ENCODE measurements at places on chromosomes 4 and X.

GRCh38 chrX:8647176-8647575, 84.8 kb downstream of the ANOS1 start:
- DNase-seq: no peak

- no peak for DNase-seq
Measured at GRCh38 chr4:158159718-158160094, 13.1 kb downstream of the GASK1B start.

DNA sequence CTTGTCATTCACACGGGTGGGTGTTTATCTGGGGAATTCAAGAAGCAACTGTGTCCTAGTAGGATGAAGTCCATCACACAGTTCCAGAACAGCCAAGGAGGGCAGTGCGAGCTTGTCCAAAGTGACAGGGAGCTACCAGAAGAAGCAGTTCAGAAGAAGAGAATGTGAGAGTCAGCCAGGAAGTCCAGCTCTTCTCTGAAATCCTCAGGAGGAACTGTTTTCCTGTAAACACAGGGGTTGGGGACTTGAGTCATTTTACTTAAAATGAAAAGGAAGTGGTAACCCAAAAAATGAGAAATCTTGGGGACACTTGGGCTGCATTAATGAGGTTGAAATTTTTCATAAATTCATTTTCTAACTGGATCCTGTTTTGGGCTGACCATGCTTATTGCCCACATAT, 8.2 kb upstream of the TLR10 start:
- no peak for DNase-seq

DNA sequence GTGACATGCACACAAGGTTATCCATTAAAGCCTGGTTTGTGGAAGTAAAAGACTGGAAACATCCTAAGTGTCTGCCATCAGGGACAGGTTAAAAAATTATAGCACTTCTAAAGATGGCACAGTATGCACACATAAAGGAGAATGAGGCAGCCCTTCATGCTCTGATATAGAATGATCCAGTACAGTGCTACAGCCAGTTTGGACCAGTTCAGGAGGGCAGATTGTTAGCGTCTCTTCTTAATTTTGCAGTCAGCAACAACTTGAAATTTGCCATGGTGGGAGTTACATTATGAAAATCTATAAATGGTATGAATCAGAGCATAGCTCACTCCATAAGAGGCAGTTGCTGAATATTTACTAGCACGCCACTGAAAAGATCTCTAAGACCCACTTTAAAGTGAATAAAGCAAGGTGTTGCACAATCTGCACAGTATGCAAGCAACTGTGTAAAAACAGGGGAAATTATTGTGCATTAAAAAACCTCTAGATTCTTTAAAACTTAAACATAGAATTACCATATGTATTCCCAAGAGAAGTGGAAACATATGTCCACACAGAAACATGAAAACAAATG, 20.3 kb upstream of the SOD3 start:
- DNase-seq: no peak

DNA sequence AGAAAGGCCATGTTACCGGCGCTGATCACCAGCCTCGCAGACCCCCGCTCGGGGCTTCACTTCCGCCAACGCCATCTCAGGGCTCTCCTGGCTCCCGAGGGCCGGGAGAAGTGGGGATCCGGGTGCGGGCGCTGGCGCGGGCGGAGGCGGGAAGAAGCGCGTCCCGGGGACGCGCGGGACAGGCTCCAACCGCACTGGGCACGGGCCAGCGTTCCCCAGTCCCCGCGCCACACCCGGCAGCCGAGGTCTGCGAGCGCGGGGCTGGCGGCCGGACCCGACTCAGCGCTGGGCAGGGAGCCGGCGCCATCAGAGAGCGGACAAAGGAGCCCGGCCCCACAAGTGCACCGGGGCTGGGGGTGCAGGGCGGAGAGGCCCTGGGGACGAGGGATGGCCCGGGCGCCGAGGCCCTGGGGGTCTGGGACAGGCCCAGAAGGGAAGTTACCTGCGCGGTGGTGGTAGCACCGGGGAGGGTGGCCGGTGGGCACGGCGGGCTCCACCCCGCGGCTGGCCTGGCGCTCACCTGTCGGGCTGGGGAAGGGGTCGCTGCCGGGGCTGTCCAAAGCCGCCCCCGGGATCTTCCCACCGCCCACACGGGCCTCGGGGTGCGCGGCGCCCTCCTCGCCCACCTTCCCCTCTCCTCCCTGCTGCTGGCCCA, 449 bp downstream of the CTPS2 start:
- DNase-seq: peak; percentile 25

- DNase-seq: no peak
Measured at GRCh38 chr4:9942139-9942538, 79.2 kb downstream of the SLC2A9 start.

- DNase-seq: no peak
Measured at GRCh38 chr4:84221704-84222103, 277.4 kb downstream of the NKX6-1 start.

GRCh38 chr4:48203819-48204218, 65.8 kb downstream of the TEC start:
- DNase-seq: no peak

GRCh38 chr4:13888112-13888511, 260.6 kb upstream of the BOD1L1 start:
- peak; percentile 72 for DNase-seq

DNA sequence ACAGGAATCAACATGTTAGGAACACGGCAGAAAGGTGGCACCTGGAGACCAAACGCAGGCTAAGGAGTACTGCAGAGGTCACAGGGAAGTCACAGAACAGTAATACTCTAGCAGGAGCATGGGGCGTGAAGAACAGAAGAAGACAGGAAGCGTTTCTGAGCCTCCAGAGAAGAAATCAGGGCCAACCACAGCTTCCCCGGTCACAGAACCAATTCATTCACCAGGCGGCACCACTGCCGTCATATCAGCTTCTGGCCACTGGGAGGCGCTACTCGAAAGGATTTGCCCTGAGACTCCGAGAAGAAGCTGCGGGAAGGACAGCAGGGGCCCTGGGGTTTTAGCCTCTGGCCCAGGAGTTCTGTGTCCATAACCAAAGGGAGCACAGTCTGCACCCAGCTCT, 78.0 kb upstream of the DRD5 start:
- peak; percentile 4 for DNase-seq

DNA sequence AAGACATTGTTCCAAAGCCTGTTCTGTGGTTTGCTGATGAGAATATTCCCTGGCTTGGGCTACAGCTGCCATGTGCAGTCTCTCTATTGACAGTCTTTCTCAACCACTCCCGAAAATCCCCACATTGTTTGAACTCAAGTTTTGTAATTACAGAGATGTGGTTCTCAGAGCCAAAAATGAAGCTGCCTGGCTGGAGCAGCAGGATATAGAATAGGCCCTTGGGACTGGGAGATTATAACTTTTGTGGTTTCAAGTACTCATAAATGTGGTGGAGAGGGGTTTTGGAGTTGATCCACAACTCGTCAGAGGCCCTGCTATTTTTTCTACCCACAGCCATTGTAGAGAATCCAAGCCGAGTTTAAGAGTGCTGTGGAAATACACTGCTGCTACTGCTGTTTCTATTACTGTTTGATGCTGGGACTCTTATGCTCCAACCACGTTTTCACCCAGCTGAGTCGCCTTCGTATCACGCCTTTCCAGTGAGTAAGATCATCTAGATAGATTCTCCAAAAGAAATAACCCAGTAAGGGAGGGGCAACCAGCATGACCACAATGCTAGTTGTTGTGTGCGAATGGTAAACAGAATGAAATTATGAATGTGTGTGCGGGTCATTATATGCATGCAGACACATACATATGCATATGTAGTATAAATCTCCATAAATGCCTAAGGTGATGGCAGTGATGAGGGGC, 57.1 kb upstream of the ATXN3L start:
- DNase-seq: peak; percentile 89

DNA sequence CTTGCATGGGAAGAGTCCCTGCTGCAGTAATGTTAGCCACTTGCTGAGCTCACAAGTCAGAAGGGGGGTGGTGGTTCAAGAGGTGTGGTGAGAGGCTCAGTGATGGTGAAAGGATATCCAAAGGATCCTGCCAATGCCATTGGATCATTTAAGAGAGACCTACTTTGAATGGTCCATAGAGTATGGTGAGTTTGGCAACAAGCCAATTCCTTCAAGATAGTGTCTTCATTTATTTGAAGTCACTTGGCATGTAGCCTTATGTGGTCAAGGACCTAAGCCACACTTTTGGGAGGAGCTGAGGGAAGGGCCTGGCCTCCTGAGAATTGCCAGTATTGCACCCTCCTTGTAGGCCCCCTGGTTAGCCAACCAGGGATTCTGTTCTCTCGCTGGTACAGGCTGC, 87.9 kb downstream of the TSPAN7 start:
- no peak for DNase-seq

- no peak for DNase-seq
Measured at GRCh38 chr4:94221916-94222315, 14.3 kb downstream of the SMARCAD1 start.

- DNase-seq: no peak
Measured at GRCh38 chr4:20272411-20272872, 20.7 kb downstream of the SLIT2 start.

- DNase-seq: no peak
Measured at GRCh38 chr4:48557478-48557877, 67.4 kb downstream of the ZAR1 start.

DNA sequence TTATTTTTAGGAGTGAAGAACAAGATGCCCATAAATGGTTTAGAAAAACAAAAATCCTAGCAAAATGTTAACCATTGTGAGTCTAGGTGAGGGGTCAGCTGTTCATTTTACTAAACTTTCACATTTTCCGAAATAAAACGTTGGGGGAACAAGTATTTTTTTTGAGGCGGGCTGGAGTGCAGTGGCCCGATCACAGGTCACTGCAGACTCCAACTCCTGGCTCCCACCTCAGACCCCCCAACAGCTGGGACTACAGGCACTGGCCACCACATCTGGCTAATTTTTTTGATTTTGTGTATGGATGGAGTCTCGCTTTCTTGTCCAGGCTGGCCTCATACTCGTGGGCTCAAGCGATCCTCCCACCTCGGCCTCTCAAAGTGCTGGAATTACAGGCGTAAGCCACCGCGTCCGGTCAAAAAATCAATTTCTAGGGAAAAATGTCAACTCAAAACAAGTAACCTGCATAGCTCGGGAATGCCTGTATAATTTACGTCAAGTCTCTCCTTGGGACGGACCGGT, 742 bp upstream of the TAF1 start:
- no peak for DNase-seq
